Karpas-422 (cell line): ENCODE measurements at places on chromosomes 5 and 9. TPM values are rescaled to one million over a fixed set of nuclear protein-coding genes. Genes with fewer than 3 reads are reported as not detected.

DNA sequence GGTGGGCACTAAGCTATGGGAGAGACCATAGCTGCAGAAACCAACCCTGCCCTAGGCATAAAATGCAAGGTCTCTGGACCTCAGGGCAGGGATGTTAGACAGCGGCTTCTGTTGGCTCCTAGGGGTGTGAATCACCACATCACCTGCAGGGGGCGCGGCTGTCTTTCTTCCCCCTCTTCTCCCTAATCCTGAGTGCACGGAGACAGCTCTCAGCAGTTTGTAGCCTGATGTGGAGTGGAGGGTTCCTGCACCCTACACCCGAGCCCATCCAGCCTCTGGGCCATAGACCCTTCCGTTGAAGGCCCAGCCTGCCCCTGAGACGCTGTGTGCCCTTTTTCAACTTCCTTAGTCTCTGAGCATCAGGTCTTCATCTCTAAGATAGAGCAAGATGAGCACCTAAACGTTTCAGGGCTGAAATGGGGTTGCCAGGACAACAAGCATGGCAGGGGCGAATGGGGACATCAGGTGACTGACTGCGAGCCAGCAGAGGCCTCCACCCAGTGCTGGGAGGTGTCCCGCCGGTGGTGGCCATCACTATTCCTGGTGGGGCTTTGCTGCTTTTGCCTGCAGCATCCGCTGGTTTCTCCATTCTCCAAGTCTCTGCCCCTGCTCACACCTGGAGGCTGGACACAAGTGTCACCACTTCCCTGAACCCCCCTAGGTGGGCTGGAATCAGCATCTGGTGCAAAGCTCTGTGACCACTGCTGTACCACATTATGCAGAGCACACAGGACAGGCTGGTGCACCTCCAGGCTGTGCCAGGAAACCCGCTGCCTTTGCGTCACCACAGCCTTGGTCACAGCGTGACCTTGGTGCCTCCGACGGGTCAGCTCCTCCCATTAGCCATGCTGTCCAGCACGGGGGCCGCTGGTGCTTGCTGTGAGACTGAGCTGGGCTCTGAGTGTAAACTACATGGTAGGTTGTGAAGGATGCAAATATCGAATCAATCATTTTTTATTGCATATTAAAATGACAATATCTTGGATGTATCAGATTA, 2.5 kb upstream of the SEC16A start:
- DNase-seq, result peak; percentile 92

DNA sequence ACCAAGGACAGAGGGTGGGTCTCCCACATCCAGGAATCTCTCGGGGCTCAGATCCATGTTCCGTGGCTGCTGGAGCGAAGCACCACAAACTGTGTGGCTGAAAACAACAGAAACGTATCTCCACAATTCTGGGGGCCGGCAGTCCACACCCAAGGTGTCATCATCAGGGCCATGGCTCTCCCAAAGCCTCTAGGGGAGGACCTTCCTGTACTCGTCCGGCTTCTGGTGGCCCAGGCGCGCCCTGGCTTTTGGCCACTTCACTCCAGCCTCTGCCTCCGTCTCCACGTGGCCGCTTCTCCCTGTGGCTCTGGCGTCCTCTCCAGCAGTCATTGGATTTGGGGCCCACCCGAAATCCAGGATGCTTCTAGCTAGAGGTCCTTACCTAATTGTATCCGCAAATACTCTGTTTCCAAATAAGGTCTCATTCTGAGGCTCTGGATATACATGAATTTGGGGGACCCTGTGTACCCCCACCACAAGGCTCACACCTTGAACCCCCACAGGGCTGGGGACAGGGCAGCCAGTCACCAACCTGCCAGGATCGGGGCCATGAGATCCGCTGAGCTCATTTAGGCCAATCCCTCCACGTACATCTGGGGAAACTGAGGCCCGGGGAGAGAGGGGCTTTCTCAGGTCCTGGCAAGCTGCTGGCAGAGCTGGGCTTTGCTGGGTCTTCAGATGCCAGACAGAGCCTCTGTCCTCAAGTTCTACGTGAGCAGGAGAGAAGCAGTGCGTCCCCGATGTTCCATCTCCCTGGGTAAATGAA, 158.2 kb downstream of the OLFM1 start:
- no peak for DNase-seq

- DNase-seq, result peak; percentile 88
Observed at GRCh38 chr9:112487008-112487798, 576 bp downstream of the KIAA1958 start.

DNA sequence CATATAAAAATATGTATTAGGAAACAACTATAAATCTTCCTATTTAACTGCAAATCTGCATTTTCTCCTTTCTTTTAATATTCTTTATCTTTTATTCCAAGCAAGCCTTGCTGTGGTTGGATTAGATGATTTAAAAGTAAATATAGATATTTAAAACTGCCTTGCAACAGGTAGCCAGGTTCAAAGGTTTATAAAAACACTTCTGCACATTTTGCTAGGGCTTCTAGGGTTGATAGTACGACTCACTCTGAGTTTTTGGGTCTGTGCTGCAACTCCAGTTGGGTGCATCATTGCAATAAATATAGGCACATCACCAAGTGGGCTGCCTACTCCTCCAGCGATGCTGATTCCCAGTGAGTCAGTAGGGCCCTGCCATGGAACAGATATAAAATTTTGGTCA, 167.7 kb downstream of the MPDZ start:
- DNase-seq, result no peak

- DNase-seq, result no peak
Observed at GRCh38 chr5:11905206-11905605, 960 bp upstream of the CTNND2 start.

GRCh38 chr5:172985596-172985995, 2.0 kb downstream of the ATP6V0E1 start:
- no peak for DNase-seq

- DNase-seq, result no peak
Observed at GRCh38 chr5:176387384-176387925, 943 bp downstream of the NOP16 start.

- DNase-seq, result no peak
Observed at GRCh38 chr5:167908606-167909005, 382.8 kb upstream of the WWC1 start.

DNA sequence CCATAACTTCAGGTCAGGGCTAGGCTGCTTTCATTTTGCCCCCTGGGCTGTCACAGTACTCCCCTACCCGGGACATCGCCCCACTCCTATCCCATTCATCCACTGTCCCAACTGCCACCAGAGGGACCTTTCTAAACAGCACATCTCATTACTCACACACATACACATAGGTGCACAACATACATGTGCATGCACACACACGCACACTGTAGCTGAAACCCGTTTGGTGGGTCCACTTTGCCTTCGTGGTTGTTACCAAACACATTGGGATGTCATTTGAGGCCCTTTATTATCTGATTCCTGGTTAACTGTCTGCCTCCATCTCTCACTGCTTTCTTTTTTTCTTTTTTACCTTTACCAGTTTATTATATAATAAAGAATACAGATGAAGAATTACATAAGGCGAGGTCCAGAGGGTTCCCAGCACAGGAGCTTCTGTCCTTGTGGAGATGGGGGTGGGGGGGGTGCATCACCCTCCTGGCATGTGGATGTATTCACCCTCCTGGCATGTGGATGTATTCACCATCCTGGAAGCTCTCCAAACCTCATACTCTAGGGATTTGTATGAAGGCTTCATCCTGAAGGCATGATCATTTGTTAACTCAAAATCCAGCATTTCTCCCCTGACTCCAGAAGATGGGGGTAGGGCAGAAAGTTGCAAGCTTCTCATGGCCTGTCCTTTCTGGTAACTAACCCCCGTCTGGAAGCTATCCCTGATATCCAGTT, 186.0 kb downstream of the GOLPH3 start:
- DNase-seq, result no peak

DNA sequence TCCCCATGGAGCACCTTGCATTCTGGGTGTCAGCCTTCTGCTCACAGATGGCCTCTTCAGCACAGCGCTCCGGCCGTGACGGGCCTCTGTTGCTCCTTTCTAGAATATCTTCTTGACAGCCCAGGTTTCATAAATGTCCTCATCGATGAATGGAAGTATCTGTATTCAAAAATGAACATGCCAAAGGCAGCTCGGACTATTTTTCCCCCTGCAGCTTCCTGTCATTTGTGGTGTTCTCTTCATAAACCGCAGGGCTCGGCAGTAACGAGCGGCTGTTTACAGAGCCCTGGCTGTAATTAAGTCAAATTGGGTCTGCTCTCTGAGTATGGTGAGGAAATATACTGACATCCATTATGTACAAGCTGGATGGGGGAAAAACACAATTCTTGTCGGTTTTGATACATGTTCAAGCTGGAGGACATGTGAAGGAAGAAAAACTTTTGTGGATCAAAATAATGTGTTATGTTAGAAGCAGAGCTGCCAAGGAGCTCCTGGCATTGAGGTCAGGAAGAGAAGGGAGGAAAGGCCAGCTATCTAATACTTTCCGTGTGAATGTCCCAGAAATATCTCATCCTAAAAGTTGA, 154.1 kb upstream of the CD180 start:
- no peak for DNase-seq

GRCh38 chr9:21559402-21560280, 77.5 kb upstream of the IFNE start:
- DNase-seq, result no peak

GRCh38 chr9:26523577-26523976, 369.0 kb downstream of the CAAP1 start:
- peak; percentile 17 for DNase-seq

DNA sequence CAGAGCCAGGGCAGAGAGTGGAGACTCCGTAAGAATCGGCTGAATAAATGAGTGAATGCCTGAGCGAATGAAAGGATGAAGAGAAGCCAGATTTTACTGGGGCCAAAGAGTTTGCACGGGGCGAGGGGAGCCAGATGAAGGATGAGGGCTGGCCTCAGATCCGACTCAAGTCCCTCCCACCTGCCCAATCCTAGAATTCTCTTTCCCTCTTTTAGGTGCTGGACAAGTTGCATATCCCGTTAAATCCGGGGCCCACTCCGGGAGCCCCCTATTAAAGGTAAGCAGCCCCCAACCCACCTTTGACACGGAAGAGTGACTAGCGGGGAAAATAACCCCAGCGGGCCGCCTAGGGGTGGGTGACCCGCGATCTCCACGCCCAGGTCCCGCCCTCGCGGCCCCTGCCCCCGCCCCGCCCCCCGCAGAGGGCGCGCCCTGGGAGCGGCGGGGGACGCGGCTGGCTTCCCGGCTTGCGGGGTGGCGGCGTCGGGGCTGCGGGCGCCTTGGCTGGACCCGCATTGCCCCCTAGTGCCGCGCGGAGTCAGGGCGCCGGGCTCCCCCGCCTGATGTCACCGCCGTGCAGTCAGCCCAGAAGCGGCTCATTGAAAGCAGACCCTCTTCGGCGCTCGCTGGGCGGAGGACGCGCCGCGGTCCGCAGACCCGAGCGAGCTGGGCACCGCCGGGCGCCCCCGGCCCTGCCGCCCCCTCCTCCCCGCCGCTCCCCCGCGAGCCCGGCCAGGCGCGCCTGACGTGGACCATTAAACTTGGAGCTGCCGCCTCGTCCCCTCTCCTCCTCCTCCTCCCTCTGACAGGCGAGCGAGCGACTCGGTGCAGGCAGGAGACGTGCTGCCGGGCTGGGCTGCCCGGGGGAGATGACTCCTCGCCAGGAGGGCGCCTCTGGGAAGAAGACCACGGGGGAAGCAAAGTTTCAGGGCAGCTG, at the start of gene ADRA1B:
TSS of gene ADRA1B (plus strand) at position 579 of the 937 bp plus-strand sequence. CDS start 424 bp downstream, outside the sequence.
- DNase-seq, result no peak

DNA sequence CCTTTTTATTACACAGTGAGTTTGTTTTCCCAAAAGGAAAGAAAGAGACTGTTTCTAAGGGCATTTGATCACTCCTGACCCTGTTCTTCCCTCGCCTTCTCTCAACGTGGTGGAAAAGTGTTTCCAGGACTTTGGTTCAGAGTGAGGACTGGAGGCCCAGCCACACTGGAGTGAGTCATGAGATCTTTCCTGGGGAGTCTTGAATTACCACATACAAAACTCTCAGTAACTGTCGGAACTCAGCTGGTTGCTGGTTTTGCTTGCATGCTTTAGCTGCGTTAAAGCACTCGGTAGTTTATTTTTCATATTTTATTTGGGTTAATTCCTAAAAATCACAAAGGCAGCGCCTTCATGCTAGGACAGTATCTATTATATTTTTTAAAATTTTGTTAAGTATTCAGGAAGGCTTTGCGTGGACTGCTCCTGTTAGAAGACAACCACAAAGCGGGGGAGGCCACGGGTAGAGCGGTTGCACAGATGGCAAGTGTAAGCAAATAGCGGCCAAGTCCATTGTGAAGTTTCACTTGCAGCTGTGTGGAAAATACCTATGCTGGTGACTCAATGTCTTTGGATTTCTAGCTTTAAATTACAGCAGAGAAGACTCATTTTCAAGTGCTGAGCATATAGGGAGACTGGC, 77.7 kb downstream of the ARSB start:
- no peak for DNase-seq

- no peak for DNase-seq
Observed at GRCh38 chr5:146640285-146640896, 124.4 kb upstream of the GPR151 start.

DNA sequence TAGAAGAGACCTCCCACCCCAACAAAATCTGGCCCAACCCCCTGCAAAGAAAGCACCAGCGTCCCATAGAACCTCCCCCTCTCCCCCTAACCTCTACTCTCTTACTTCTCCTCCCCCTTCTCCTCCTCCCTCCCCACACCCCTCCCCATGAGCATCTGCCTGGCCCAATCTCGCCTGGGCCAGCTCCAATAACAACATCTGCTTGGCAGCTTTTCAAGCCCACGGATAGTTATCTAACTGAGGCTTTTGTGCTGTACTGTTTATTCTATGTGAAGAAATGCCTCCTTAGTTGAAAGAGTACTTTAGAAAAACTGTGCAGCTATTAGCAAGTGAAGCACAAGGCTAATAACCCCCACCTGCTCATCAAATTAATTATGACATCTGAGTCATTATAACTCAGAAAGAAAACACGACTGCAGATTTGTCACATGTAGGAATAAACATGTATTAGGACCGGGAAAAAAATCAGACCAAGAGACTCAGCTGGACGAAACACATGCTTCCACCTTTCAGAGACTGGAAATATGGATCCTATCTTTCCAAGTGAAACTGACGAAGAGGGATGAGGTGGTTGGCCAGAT, 42.8 kb downstream of the NFIB start:
- DNase-seq, result no peak

DNA sequence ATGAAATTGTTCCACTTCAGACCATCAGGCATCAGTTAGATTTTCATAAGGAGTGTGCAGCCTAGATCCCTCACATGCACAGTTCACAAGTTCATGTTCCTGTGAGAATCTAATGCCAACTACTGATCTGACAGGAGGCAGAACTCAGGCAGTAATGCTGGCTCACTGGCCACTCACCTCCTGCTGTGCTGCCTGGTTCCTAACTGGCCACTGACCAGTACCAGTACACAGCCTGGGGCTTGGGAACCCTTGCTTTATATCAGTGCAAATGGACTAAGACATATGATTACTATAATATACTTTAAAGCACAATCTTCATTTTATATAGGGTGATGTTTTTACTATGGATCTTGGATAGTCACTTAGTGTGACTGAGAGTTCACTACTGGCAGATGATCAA, 259.2 kb downstream of the SLCO4C1 start:
- DNase-seq, result no peak

The EDIL3 gene
- not detected in 2 replicates for total RNA-seq

The ADCY2 gene
- total RNA-seq, result not detected in 2 replicates

The PLEKHG4B gene
- total RNA-seq, result not detected in 2 replicates

The PCDH12 gene
- not detected in 2 replicates for total RNA-seq

The PCDHGA3 gene
- total RNA-seq, result not detected in 2 replicates

The TRIM36 gene
- 2.5 and 4.1 TPM in 2 replicates for total RNA-seq

The NUTM2F gene
- not detected in 2 replicates for total RNA-seq

The SELENOP gene
- not detected in 2 replicates for total RNA-seq

The SCGB3A2 gene
- not detected in 2 replicates for total RNA-seq

The CCIN gene
- not detected in 2 replicates for total RNA-seq

The HRCT1 gene
- not detected in 2 replicates for total RNA-seq

The CARD9 gene
- total RNA-seq, result 1.3 and 2.9 TPM in 2 replicates

The LVRN gene
- total RNA-seq, result 0.11 and 0.22 TPM in 2 replicates
